ENCODE measurements at places on chromosomes 3 and 15.

GRCh38 chr3:117047951-117048705 is 338.5 kb downstream of the TUSC7 start:
- DNase-seq = no peak

DNA sequence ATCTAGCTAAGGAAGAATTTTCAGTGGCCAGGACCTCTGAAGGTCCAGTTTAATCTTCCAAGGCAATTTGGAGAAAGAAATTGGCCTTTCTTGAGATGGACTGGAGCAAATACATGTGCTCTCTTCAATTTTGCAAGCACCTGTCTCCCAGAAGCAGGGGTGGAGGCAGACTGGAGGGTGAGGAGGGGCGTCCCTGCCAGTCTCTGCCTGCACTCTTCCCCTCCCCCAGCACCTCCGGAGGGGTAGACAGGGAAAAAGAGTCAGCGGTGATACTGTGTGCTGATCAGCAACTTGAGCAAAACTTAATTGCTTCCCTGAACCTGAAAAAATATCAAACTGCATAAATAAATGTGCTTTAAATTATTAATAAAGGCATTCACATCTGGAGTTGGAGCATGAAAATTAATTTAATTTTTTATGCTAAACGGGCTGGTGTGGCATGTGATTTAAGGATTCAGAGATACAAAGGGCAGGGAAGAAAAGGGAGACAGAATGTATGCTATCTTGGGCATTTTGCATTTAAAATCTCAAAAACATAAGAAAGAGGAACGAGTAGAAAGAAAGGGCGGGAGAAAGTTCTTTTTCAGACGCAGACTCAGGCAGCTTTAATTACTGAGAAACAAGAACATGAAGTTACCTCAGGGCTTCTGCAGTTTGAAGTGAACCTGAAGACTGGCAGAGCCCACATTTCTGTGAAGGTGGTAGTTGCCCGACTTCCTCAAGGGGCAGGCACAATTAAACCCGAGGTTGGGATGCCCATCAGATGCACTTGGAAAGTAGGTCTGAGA is 319.7 kb downstream of the UACA start:
- no peak for DNase-seq

DNA sequence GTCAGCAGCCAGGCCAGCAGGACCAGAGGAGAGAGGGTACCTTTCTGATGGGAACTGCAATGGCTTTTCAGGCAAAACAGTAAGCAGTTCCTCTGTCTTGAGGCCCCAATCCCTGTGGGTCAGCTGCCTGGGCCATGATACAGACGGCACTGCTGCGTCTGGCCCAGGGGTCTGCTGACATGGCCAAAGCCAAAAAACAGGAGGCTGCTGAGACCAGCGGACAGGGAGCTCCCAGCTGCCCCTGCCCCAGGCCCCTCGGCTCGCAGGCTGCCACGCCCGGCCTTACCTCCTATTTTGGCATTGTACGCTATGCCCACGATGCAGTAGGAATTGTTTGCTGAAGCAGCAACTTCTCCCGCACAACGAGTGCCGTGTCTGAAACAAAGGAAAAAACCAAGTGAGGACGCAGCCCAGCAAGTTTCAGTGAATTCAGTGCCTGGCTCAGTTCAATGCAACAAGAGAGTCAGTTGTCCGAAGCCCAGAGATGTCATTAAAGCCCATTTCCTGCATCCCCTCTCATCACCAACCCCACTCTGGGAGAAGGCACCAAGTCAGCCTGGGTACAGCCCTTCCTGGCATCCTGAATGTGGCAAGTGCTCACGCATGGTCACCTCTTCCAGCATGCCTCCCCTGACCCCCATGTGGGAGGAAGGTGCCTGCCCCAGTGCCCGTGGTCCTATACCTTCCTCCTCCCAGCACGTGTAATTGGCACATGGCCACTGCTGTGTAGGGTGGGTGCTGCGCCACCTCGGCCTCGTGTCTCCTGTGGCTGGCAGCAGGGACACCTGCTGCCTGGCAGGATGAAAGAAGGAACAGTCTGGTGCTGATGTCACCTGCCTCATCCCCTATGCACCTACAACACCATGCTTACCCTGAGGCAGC is 61.7 kb downstream of the PCSK6 start:
- DNase-seq = no peak

DNA sequence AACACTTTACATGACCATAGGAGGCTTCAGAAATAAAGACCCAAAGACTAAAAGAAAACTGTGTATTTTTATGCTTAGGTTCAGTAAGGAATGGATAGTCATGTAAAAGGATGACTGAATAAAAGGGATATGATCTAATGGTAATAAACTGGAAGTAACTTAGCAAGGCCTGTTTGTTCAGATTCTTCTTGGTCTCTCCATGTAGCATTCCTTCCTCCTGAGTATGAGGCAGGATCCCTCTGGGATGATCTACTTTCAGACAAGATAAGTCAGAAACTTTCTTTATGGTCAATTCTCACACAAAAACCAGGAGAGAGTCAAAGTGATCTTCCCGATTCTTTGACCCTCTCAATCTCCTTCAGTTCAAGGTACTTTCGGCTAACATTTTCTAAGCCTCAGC is 340.8 kb upstream of the DCBLD2 start:
- DNase-seq = no peak

- DNase-seq = no peak
These were observed 122.3 kb upstream of the GPR149 start for GRCh38 chr3:154552338-154552737.

DNA sequence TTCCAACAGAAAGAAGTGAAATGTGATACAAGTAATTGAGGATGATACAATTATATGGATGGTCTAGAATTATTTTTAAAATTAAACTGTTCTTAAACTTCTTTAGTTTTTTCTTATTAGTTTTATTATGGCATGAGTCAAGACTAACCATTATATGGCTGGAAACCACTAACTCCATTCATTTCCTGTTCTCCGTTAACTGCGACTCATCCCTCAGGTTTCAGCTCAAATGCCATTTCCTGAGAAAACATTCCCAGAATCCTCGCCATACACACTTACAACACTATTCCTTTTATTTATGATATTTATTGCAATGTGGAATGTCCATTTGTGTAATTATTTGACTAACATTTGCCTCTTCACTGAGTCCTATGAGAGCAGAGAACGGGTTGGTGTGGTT is 394.1 kb downstream of the SOX2 start:
- no peak for DNase-seq

DNA sequence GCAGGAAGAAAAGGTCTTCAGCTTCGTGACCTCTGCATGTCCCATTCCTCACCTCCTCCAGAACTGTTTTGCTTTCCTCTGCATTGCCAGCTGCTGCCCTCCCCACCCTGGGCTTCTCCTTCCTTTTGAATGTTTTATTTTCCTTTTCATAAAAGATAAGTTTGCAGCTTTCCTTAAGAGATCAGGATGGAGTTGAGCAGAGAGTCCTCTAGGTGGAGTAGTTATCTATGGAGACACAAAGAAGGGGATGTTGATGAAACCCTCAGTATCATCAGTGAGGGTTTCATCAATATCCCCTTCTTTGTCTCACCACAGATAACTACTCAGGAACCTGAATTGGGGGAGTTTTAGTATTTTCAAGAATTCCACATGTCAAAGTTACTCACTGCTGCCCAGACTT is 19.0 kb upstream of the SLC25A36 start:
- no peak for DNase-seq

DNA sequence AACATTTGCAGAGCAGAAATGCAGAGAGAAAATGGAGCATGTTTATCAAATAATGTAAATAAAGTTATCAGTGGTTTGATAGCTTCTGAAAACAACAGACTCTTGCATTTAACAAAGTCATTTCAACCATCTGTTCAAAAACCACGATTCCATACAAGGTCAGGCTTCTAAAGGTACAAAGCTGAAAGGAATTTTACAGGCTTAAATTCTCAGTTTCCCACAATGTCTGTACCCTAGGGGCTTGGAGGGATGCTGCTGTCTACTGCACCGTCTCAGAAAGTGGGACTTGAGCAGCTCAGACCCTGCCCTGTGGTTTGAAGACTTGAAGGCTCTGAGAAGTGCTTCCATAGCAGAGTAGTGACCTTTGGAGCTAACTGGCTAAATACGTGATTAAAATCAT is 30.4 kb upstream of the TM4SF1 start:
- no peak for DNase-seq

DNA sequence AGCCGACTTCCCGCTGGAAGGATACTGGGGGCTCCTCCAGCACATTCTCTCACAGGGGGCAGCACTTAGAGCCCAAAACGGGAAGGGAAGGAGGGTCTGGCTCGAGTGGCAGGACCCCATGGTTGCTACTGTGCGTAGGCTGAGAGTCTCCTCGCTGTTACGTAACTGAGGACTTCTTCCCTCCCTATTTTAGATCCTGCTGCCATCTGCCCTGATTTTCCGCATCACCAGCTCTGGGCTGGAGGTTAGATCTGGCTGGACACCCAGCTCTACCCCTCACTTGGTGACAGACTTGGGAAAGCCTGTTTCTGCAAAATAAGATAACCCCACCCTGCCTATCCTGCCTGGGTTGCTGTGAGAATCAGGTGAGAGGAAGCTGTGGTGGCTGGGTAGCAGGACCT is 47.7 kb downstream of the BDH1 start:
- no peak for DNase-seq

DNA sequence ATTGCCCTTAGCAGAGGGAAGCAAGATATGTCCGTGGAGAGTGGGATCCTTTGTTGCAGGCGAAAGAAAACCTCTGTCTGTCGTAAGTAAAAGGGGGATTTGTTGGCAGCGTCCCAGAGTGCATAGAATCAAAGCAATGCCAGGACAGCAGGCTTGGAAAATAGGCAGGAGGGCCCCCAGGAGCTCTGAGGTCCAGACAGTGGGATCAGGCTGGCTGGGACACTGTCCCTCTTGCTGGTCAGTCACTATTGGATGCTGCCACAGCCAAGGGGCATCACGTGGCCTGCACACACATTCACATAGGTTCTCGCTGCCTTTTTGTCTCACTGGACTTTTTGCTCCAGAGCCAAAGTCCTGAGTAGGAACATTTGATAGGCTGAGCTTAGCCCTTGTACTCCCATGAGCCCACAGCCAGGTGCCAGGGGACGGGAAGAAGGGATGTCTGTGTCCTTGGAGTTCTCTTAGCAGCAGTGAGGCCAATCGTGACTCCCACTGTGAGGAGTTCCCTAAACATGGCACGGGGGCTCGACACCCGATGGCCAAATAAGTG is 10.7 kb downstream of the MUC20 start:
- no peak for DNase-seq
